ENCODE measurements at places on chromosomes 1 and 21. TPM values are rescaled to one million over a fixed set of nuclear protein-coding genes. Genes with fewer than 3 reads are reported as not detected.
A peak's percentile ranks its signal among the peaks of the same experiment; 100 is the strongest.

- peak; percentile 78 for DNase-seq
Observed at GRCh38 chr1:153976819-153977249, 640 bp downstream of the JTB start.

DNA sequence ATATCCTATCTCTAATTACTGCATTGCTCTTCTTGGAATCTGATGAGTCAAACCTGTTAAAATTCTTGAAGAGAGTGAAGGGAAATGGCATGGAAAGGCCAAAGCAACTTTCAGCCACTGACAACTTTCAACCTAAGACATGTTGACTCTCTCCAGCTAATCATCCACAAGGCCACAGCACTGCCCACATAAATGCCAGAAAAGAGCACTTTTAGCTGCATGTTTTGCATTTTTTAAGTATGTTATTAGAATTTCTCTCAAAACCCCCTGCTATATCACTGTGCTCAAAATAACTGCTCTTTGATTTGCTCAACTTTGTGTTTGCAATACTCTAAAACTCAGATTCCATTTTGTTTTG lies 352.5 kb downstream of the ADGRL2 start:
- DNase-seq = no peak

DNA sequence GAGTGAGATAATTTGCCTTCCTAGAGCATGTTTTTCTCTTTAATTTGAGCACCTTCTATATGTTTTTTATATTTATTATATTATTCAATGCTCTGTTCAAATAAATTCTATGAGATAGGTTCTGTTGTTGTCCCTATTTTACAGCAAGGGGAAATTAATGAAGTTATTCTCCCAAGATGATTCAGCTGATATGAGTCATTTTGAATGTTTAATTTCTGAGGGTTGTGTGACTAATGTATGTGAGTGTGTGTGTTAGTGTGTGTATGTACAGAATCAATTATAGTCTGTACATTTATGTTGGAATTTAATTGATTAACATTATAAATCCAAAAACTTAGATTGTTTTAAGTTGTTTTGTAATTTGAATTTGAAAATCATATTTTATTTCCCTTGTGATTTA lies 1536.7 kb upstream of the B3GALT2 start:
- DNase-seq = no peak

DNA sequence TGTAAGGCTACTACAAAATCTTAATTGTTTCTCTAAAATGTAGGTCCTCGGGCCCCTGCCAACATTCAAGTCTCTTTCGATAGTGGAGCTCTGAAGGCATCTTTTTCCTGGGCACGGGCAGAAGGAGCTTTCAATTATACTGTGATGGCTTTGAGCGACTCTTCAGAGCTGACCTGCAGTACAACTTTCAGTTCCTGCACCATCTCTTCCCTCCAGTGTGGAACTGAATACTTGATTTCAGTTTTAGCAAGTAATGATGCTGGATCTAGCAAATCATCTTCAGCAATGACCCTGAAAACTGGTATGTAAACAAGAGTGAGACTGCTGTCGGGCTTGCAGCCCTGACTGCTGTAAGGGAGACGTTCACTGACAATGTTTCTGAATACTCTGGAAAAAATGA lies 9.6 kb downstream of the FNDC7 start:
- DNase-seq = no peak

The MIXL1 gene
- 0.10 TPM for polyA plus RNA-seq

The ROR1 gene
- 0.61 TPM for polyA plus RNA-seq

The KCND3 gene
- 0.91 TPM for polyA plus RNA-seq

All from spleen (tissue), 13 donors.